Spinal cord (tissue), 10 donors: ENCODE measurements at places on chromosomes 1 and 21. TPM values are rescaled to one million over a fixed set of nuclear protein-coding genes. Genes with fewer than 3 reads are reported as not detected.

- H3K27me3 ChIP-seq, result no peaks in the 10 kb centered on the region
- no peaks in the 10 kb centered on the region for H3K36me3 ChIP-seq
- H3K27ac ChIP-seq, result no peak overlapping the region
- DNase-seq, result peak; percentile 27
- no peaks in the 10 kb centered on the region for H3K4me1 ChIP-seq
Observed at GRCh38 chr1:223887747-223888418, 42.1 kb upstream of the TP53BP2 start.

- H3K27ac ChIP-seq, result no peak overlapping the region
- no peak for DNase-seq
- H3K4me1 ChIP-seq, result peaks cover 13% of the 10 kb centered on the region
- peaks cover 22% of the 10 kb centered on the region for H3K27me3 ChIP-seq
- no peaks in the 10 kb centered on the region for H3K36me3 ChIP-seq
- no peak overlapping the region for H3K4me3 ChIP-seq
Observed at GRCh38 chr1:110155878-110156522, 5.7 kb downstream of the SLC6A17 start.

DNA sequence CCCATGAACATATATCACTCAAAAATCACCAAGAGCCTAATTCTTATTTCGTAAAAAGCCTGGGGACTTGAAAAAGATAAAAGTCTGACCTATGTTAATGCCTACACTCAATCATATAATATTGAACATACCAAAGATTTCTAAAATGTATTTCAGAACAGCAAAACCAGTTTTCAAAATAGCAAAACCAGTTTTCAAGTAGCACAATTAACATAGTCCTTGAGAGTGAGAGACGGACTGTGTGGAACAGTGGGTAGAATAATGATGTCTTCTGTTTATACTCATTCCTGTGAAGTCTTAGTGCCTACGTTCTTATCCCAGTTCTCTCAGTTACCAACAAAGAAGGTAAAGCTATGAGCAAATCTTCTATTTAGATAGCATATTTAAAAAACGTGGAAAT, 22.3 kb upstream of the RGS2 start:
- no peaks in the 10 kb centered on the region for H3K27me3 ChIP-seq
- H3K36me3 ChIP-seq, result no peaks in the 10 kb centered on the region
- no peak overlapping the region for H3K4me3 ChIP-seq
- H3K4me1 ChIP-seq, result no peaks in the 10 kb centered on the region
- no peak overlapping the region for H3K27ac ChIP-seq
- no peak for DNase-seq

- H3K4me1 ChIP-seq, result no peaks in the 10 kb centered on the region
- no peaks in the 10 kb centered on the region for H3K36me3 ChIP-seq
- no peaks in the 10 kb centered on the region for H3K27me3 ChIP-seq
- no peak overlapping the region for H3K4me3 ChIP-seq
Observed at GRCh38 chr1:107900090-107900945, 64.7 kb downstream of the VAV3 start.

GRCh38 chr1:158984386-158984785, 25.3 kb upstream of the IFI16 start:
- no peak overlapping the region for H3K4me3 ChIP-seq
- no peaks in the 10 kb centered on the region for H3K4me1 ChIP-seq
- no peak for DNase-seq

GRCh38 chr1:3313576-3313950, 140.9 kb upstream of the ARHGEF16 start:
- peaks cover 63% of the 10 kb centered on the region for H3K4me1 ChIP-seq
- H3K27ac ChIP-seq, result peak overlapping the region; percentile 87
- H3K27me3 ChIP-seq, result peaks cover 24% of the 10 kb centered on the region
- peaks cover 9% of the 10 kb centered on the region for H3K36me3 ChIP-seq
- DNase-seq, result peak; percentile 83

Gene COL16A1
- 60.6 TPM for total RNA-seq

Gene KRTAP12-2
- total RNA-seq, result not detected

Gene PERM1
- total RNA-seq, result not detected

Gene METTL13
- total RNA-seq, result 19.0 TPM
